ENCODE measurements at places on chromosomes 2 and 18.

GRCh38 chr18:58438161-58438957 lies 190.5 kb downstream of the ALPK2 start:
- DNase-seq = no peak

GRCh38 chr2:224882291-224883171 lies 159.7 kb downstream of the DOCK10 start:
- no peak for DNase-seq

- no peak for DNase-seq
These were observed 306.0 kb upstream of the ACVR2A start for GRCh38 chr2:147538821-147539220.

DNA sequence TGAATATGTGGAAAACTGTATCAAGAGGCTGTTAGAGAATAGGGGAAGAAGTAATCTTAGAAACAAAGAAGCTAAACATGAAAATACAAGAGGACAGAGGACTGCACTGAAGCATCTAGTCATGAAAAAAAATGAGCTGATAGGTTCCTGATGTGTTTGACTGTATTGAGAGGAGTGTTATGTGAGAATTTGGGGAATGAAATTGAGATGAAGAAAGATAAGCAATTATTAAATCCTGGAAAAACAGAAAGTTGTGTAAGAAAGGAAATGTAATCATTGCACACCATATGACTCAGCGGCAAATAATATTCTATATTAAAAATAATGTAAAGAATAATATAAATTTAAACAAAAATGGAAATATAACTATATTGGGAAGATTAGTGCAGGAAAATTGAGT lies 71.2 kb downstream of the SEMA4F start:
- no peak for DNase-seq

GRCh38 chr2:3759331-3759730 lies 56.0 kb downstream of the DCDC2C start:
- no peak for DNase-seq

DNA sequence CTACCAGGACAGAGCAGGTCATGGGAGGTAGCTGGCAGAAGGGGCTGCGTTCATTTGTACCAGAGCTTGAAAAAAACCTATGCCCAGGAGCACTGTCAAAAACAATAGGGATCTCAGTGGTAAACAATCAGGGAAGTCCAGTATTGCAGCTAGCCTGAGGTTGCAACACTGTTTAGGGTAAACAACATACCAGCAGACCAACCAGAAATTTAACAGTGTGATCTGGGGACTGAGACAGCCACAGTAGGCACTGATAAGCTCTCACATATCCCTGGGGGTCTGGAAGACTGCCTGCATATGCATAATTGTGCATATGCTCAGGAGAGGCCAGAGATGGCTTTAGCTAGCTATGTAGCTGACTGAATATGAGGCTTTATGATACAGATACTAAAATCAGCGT lies 12.0 kb upstream of the ZCCHC2 start:
- DNase-seq = no peak

DNA sequence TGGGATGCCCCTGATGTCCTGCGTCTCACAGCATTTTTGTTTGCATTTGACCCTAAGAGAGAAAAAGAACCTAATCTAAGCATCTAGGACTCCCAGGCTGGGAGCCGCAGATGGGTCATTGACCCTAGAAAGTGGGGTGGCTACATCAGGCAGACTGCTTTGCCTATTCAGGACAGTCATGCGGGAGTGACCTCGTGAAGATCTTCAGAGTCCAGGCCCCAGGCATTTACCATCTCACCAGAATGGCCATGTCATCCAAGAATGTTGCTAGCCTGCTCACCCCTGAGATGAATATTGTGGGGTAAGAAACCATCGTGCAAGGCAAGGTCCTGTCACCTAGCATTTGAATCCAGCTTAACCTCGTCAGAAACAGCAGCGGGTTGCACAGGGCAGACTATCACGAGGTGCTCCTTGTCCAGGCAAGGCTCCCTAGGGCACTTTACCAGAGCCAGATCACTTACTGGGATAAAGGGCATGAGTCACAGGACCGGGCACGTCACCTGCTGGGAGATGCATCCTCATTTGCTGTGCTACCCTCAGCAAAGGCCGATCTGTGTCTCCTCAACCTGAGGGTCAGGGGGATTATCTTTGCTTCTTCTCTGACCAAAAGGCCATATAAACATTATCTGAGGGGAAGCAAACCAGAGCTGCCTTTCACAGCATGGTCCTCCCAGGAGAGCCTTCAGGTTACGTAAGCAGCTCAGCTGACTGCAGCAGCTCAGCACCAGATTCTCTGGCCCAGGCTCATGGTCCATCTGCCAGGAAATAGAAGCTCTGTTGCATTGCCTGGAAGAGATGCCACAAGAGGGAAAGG lies 162.3 kb downstream of the ACKR3 start:
- DNase-seq = no peak

DNA sequence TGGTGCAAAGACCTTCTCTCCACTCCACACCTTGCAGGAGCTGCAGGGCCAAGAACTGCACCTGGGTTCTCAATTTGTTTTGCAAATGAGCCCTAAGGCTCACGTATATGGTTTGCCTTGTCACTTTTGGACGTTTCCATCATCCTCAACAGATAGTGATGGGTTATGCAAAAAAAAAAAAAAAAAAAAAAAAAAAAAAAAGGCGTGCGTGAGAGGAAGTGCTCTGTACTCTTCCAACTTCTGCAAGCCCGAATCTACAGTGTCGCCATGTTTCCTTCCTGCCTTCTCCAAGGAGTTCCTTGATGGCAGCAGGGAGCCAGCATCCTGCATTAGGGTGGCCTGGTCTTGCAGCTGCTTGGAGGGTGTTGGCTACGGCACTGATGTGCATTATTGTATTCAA lies 4.0 kb upstream of the INHBB start:
- DNase-seq = no peak
